ENCODE measurements at places on chromosomes 16 and 17.

- no peak for DNase-seq
Measured at GRCh38 chr17:71247441-71248015, 873.3 kb upstream of the SOX9 start.

DNA sequence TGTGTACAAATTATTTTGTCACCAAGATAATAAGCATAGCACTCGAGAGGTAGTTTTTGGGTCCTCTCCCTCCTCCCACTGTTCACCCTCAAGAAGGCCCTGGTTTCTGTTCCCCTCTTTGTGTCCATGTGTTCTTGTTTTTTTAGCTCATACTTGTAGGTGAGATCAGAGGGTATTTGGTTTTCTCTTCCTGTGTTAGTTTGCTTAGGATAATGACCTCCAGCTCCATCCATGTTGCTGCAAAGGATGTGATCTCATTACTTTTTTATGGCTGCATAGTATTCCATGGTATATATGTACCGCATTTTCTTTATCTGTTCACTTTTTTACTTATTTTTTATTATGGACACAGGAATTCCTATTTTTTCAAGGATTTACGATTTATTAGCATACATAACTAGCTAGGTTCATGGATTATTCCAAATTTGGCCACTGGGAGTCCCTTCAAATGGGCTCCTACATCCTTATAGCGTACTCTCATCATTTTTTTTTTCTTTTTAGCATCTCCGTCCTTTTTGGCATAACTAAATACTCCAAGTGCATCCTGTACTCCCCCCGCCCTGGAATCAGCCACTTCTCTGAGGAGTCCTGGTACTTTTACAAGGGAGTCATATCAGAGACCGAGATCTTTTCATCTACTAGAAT is 7.3 kb downstream of the TADA2A start:
- DNase-seq = no peak

GRCh38 chr16:6345090-6345489 is 987.6 kb upstream of the RBFOX1 start:
- DNase-seq = no peak

- no peak for DNase-seq
Measured at GRCh38 chr16:50756473-50756872, 14.6 kb downstream of the CYLD start.

GRCh38 chr16:2969545-2970521 is 685 bp downstream of the PAQR4 start:
- peak; percentile 74 for DNase-seq

- DNase-seq = no peak
Measured at GRCh38 chr17:21258593-21258992, 5.4 kb upstream of the NATD1 start.

GRCh38 chr16:85253084-85253941 is 141.0 kb upstream of the CIBAR2 start:
- DNase-seq = peak; percentile 83

DNA sequence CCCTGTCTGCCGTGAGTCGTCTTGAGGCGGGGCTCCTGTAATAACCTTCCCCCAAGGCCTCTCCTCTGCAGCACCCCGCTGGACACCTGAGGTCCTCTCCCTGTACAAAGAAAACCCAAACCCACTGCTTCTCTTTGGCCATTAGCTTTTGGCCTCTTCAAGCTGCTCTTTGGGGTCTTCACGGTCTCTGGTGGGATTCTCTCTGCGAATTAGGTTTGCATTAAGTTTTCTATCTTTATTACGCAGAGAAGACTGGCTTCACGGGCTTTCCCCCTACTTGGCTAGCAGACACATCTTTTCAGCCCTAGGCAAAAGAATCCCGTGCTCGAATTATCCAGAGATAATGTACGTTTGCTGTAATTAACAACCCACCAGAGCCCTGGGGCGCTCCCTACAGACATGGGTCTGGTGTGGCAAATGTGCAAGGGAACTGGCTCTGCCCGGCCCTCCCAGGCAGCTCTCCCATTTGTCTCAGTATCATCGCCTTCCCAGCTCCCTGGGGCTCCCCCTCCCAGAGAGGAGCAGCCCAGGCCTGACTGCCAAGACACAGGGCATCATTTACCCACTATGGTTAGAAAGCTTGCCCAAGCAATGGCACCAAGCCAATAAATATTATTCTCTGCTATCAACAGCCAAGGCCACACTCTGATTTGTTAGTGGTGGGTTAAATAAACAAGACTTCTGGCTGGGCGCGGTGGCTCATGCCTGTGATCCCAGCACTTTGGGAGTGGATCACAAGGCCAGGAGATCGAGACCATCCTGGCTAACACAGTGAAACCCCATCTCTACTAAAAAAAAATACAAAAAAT is 24.7 kb upstream of the KLHDC4 start:
- no peak for DNase-seq

DNA sequence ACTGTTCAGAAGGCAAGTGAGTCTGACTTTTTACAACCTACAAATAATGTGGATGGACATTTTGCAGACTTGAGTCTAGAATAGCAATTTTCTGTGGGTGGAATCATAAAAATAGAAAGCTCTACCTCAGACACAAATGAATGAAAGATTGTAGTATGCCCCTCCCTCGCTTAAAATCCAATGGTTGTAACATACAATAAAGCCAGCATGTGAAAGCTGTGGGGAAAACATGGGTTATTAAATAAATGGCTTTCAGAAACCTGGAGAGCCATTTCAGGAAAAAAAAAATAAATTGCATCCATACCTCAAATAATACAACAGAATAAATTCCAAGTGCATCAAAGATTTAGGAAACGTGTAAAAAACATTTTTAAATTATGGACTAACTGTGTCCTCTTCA is 123.1 kb upstream of the MON1B start:
- DNase-seq = no peak

DNA sequence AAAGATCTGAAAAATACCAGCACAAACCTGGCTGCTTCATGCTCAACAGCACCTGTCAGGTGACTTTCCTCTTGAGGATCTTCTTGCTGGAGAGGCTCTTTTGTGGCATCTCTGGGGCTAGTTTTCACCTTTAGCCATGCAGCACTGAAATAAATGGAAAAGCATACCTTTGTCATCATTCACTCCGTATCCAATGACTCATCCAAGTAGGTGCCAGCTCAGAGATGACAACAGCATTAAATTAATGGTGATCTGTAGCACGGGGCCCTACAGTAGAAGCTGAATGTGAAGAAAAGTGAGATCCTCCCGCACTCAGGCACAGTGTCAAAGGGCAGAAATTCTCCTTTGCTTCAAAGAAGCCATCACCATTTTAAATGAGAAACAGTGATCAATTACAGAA is 32.2 kb downstream of the KIAA0753 start:
- DNase-seq = no peak

Data from germinal center (tissue), 1 donor.